Left renal cortex interstitium (tissue), 4 donors: ENCODE measurements at places on chromosomes 13 and 19. TPM values are rescaled to one million over a fixed set of nuclear protein-coding genes. Genes with fewer than 3 reads are reported as not detected.

GRCh38 chr19:11704626-11705025, 34.1 kb downstream of the ZNF823 start:
- no peak for DNase-seq

GRCh38 chr19:41588497-41589209, 12.7 kb downstream of the CEACAM21 start:
- DNase-seq = no peak

The MYO1F gene
- polyA plus RNA-seq = 13.3 TPM

GRCh38 chr13:39159393-39159792, 121.1 kb downstream of the NHLRC3 start:
- DNase-seq = no peak

DNA sequence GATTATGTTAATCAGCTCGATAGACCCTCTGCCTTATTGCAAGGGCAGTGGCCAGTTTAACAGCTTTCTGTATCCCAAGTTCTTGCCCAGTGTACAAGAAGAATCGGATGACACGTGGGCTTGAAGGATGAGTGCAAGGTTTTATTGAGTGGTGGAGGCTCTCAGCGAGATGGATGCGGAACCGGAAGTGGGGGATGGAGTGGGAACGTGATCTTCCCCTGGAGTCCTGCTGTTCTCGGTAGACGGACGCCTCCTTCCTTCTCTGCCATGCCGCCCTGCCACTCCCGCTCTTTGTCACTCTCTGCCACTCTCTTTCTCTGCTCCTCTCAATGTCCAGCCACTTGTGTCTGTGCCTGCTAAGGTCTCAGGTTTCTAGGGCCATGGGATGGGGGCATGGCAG, 21.0 kb downstream of the RFXAP start:
- no peak for DNase-seq

DNA sequence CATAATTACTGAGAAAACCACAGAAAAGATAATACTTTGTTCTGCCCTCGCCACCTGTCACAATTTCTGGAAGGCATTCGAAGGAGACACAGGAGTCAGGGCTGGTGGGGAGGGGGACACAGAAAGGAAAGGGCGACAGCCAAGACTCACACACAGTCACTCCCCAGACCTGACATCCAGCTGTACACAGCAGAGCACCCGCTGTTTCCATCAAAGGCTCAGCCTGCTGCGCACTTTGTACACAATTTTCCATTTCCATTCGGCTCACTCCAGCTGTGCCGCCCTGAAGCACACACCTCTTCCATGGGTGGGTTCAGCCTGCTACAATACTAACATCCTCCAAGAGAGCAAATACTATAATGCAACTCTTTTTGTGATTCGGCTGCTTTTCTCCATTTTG, 38.0 kb downstream of the STK24 start:
- DNase-seq = no peak

The ZNF284 gene
- 6.7 TPM for polyA plus RNA-seq

- DNase-seq = no peak
Observed at GRCh38 chr13:84303035-84303434, 420.8 kb upstream of the SLITRK1 start.

DNA sequence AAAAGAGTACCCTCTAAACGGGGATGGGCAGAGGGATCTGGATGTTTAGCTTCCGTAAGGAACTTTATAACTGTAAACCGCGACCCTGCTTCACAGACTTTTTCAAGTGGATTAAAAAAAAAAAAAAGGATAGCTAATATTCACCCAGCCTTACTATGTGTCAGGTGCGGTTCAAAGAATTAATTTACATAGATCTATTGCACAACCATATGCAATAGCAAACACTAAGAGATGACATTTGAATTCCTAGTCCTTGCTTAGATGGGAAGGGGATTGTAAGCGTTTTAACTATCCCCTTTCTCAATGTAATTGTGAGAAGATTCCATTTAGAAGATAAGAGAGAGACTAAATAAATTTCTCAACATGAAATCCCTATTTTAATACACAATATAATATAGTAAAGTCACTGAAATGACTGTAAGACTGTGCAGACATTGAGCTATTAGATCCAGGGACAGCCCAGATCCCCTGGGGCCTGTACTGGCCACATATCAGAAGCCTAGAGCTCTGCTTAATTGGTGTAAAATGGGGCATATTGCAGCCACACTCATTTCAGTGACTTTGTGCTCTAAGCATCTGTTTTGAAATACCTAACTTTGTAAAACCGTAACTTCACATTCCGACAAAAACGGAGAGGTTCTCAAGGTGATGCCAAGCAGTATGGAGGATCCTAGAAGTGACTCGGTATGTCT, 13.6 kb downstream of the LATS2 start:
- no peak for DNase-seq

DNA sequence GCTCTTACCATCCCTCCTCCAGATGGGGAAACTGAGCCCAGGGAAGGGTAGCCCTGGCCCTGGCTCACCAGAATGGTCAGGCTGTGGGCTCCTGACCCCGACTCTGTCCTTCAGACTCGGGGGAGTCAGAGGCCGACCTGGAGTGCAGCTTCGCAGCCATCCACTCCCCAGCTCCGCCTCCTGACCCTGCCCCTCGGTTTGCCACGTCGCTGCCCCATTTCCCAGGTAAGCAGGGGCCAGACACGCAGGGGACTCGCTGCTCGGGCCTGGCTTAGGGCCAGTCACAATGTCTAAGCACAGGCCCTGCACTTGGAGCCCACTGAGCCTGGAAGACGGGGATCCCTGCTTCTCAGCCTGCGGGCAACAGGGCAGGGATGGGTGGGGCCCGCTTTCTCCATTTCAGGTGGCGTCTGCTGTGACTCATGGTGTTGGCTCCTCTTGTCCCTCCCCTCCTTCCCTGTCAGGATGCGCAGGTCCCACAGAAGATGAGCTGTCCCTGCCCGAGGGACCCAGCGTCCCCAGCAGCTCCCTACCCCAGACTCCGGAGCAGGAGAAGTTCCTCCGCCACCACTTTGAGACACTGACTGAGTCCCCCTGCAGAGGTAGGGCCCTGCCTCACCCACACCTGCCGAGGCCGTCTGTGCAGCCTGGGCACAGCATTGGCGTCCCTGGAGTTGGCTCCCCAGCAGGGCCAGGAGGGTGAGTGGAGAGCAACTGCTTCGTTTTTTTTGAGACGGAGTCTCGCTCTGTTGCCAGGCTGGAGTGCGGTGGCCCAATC, 9.2 kb upstream of the OVOL3 start:
- no peak for DNase-seq

DNA sequence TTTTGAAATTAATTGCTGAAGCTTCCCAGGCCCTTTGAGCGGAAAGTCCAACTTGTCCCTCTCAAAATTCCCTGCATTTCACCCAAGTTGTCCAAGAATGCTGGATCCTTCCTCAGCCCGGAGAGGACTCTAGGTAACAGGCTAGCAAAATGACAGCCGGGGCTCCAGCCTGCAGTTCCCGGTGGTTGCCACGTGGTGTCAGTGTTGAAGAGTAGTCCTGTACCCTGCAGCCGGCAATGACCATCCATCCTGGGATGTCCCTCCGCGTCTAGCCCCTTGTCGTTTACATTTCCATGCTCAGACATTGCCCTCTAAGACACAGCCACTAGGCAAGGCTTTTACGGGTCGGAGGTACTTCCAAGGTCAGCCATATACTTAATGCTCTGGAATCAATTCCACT, 31.4 kb upstream of the MTIF3 start:
- no peak for DNase-seq

DNA sequence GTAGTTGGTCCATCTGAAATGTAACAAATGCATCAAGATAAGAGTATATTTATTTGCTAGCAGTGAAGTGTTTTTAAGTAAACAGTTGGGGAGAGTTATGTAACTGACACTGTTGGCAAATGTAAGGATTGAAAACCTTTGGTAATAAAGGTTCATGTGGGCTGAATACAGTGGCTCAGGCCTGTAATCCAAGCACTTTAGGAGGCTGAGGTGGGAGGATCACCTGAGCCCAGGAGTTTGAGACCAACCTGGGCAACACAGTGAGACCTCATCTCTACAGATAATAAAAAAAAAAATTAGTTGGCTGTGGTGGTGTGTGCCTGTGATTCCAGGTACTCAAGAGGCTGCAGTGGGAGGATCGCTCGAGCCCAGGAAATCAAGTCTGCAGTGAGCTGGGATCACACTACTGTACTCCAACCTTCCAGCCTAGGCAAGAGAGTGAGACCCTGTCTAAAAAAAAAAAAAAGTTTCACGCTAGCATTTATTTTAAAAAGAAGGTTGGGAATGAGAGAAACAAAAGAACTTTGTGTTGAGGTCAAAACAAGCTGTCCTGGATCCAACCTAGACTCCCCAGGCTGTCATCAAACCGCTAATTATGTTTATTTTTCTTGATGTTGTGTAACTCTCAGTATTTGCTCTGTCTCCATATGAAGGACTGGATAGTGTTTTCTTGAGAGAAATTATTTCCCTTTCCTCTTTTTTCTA, 20.7 kb downstream of the SETDB2 start:
- DNase-seq = no peak

GRCh38 chr19:16595097-16595496, 22.9 kb upstream of the SLC35E1 start:
- no peak for DNase-seq

DNA sequence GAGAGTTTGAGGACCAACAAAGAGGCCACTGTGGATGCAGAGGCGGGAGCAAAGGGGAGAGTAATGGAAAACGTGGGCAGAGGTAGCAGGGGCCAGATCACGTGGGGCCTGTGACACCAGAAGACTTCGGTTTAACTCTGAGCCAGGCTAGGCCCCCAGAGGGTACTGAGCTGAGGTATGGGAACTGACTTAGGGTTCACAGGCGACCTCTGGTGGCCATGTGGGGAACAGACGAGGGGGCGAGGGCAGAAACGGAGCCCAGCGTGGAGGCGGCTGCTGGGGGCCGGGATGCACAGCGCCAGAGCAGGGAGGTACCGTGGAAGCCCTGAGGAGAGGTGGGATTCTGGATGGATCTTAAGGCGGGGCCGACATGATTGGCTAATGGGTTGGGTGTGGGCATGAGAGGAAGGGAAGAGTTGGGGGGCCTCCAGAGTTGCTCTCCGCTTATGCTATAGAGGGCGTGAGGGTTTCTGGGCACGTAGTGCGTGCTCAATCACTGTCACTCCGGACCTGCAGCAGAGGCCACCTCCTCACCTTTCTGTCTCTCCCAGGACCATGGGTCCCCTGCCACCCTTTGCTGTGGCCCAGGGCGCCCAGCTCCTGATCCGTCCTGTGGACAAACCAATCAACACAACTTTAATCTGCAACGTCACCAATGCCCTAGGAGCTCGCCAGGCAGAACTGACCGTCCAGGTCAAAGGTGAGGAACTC, 13.7 kb downstream of the PVR start:
- DNase-seq = no peak

- DNase-seq = no peak
Observed at GRCh38 chr13:26518451-26518959, 39.0 kb upstream of the WASF3 start.

- DNase-seq = no peak
Observed at GRCh38 chr13:43123856-43124255, 100.5 kb downstream of the DNAJC15 start.

DNA sequence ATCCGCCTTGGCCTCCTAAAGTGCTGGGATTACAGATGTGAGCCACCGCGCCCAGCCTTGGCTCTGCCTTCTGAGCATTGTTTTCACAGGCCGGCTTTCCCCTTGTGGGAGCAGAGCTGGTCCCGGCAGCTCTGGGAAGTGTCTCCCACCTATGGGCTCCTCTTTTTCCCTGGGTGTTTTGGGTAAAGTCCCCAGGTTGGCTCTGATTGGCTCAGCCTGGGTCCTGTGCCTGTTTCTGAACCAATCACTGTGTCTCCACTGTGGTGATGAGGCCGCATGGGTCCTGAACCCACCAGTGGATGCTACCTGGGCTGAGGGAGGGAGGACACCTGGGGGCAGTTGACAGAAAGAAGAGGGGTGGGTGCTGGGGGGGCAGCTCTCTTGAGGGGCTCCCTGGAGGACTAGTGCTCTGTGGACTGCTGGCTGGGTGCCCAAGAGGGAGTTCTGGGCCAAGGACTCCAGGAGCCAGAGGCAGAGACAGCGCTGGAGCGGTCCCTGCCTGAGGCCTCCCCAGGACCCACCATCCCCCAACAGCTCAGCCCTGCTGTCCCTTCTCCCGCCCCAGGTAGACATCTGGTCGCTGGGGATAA, 19.6 kb upstream of the NCCRP1 start:
- no peak for DNase-seq

GRCh38 chr13:37618554-37618953, 20.0 kb upstream of the POSTN start:
- DNase-seq = no peak

The CD320 gene
- 43.4 TPM for polyA plus RNA-seq
